T-helper 1 cell (primary cell): ENCODE measurements at places on chromosomes 1 and 21.
A peak's percentile ranks its signal among the peaks of the same experiment; 100 is the strongest.

DNA sequence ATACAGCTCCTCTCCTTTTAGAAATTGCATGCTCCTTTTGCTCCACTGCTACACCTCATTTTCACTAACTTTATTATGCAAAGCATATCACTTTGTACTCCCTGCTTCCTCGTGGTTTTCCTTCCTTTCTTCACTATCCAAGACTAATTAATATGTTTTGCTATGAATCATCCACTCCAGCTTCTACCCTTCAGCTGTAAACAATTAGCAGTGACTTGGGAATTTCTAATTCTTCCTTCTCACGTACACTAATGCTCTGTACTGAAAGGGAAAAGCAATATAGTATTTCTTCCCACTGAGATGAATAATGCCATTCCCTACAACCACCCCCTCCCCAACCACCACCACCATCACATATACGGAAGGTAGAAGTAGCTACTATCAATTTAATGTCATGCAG, 1917.0 kb downstream of the MRPL39 start:
- DNase-seq, result no peak

- no peak for DNase-seq
These were observed 30.3 kb upstream of the TMEM51 start for GRCh38 chr1:15123270-15123669.

- peak; percentile 60 for DNase-seq
These were observed 36.1 kb downstream of the PEX14 start for GRCh38 chr1:10510520-10511493.

- no peak for DNase-seq
These were observed 74.9 kb upstream of the BEND5 start for GRCh38 chr1:48851638-48852037.

DNA sequence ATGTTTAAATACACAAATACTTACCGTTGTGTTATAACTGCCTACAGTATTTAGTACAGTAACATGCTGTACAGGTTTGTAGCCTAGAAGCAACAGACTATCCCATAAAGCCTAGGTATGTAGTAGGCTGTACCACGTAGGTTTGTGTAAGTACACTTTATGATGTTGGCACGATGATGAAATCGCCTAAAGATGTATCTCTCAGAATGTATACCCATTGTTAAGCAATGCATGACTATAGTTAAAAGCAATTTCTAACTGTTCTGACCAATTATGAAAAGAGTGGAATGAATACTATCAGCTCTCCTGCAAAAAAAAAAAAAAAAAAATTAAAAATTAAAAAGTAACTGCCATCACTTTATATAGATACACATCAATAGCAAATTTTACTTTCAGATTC, 11.4 kb downstream of the HP1BP3 start:
- no peak for DNase-seq

- DNase-seq, result no peak
These were observed 28.9 kb upstream of the GPR37L1 start for GRCh38 chr1:202093858-202094257.

DNA sequence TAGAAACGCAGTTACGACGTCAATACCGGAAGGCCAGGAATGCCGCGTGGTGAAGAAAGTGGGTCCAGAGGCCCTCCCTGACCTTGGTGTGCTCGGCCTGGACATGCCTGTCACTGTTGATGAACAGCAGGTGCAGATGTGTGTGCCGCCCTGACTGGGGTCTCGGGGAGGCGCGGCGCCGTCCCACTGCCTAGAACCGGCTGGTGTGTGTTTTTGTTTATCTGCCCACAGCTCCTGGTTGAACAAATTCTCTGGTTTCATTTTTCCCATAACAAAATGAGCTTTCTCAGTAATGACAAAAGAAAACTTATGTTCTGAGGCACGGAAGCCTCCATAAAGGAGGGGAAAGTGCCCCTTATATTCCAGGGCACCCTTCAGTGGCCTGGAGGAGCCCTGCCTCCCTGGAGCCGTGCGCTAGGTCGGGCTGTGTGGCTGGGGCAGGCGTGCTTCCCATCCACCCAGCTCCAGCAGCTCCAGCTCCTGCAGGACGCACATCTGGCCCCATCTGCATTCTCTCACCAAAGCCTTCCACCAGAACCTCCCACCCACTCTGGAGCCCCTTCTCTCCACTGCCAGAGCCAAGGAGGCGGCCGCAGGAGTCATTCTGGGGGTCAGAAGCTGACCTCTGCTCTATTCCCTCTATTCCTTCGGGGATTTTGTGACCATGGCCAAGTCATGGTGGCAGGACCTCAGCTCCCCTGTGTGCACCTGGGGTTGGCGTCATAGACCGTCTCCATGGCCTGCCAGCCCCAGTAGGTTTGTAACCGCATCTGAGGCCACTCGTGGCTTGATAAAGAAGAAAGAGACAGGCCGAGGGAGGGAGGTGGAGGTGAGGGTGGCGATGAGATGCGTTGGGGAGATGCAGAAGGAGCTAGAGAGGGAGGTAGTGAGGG, 20.1 kb upstream of the COL18A1 start:
- no peak for DNase-seq

- DNase-seq, result no peak
These were observed 649.6 kb upstream of the PTBP2 start for GRCh38 chr1:96072021-96072420.

GRCh38 chr1:57270927-57271698, 152.7 kb downstream of the DAB1 start:
- DNase-seq, result no peak

- DNase-seq, result no peak
These were observed 6.8 kb upstream of the OTUD7B start for GRCh38 chr1:150017206-150017750.

GRCh38 chr1:77584884-77585283, 97.6 kb downstream of the ZZZ3 start:
- no peak for DNase-seq

DNA sequence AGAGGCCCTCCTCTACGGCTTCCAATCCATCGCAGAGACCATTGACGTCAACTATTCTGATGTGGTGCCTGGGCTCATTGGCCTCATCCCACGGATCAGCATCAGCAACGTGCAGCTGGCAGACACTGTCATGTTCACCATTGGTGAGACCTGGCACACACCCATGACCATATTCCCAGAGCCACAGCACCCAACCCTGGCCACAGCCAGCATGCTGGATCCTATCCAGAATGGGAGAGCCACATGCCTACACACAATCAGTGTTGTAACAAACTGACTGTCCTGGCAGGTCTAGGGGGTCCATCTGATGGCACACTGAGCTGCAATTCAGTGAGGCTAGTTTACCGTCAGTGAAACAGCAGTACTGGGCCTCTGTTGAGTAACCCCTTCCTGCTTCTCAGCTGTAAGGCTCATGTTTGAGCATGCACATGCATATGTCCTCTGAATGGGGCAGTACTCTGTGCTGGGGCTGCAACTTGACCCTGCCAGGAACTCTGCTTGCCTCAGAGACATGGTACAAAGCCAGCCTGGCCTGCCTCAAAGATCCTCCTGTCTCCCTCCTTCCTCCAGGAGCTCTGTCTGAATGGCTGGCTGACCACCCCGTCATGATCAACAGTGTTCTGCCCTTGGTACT, 10.8 kb downstream of the IPO13 start:
- no peak for DNase-seq
